Stimulated activated CD4-positive, alpha-beta T cell treated with anti-CD3 and anti-CD28 coated beads, Interleukin-4, amount 100 ng/mL, for 48 hours (primary cell): ENCODE measurements at places on chromosomes 1 and 21.

DNA sequence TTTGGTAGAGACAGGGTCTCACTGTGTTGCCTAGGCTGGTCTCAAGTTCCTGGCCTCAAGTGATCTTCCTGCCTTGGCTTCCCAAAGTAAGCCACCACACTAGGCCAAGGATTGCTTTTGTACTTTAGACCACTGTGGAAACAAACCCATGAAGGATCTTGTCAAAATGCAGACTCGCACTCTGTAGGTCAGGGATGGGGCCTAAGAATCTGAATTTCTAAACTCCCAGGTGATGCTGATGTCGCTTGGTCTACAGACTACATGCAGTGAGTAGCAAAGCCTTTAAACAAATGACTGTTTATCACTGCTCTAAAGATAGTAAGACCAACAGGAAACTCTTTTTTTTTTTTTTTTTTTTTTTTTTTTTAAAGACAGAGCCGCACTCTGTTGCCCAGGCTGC is 54.1 kb upstream of the MUTYH start:
- no peak for DNase-seq

- DNase-seq: no peak
Measured at GRCh38 chr1:75641325-75641724, 30.4 kb upstream of the SLC44A5 start.

- DNase-seq: no peak
Measured at GRCh38 chr1:72432645-72433267, 150.4 kb upstream of the NEGR1 start.

DNA sequence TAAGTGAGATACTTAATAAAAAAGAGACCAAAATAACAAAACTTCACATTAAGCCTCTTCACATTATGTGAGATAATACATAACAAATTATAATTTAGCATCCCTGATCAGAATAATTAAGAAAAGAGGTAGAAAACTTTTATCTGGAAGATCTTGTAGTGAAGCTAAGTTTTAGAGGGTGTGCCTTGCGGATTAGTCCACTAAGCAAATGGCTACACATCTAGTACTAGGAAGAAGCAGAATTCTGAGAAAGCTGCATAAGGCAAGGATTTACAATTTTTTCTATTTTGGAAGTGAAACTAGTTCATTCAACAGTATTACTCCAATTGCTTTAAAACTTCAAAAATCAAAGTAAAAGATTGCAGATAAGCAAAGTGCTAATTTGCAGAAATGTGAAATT is 3.5 kb downstream of the YOD1 start:
- DNase-seq: no peak

DNA sequence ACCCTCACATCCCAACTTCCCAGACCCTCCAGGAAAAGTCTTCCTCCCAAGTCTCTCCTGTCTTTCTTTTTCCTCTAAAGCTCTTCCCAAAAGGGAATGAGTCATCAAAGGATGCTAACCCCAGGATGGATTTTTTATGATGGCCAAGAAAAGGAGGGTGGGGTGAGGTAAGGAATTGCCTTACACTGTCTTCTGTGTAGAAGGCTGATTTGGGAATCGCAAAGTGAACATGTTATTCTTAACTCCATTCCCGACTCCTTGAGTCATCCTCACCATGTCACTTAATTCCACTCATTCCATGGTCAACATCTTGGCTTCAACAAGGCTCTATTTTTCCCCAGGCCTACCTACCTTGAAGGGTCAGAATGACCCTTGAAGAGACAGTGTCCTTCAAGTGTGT is 44.0 kb downstream of the TBX15 start:
- DNase-seq: no peak

DNA sequence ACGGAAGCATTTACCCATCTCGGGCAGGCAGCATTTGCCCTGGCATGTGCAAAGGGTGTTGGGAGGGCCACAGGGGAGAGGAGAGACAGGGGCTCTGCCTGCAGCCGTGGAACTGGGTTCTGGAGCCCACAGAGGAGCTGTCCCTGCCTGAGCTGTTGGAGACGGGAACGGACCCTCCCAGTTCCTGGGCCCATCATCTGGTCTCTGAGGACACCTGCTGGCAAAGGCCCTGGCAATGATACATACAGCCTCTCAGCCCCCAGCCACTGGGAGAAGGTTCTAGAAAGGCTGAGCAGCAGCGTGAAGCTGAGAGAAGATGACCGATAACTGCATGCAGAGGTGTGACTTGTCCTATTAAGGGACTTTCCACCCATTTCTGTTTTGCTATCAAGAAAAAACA is 31.4 kb downstream of the FAAP20 start:
- no peak for DNase-seq

DNA sequence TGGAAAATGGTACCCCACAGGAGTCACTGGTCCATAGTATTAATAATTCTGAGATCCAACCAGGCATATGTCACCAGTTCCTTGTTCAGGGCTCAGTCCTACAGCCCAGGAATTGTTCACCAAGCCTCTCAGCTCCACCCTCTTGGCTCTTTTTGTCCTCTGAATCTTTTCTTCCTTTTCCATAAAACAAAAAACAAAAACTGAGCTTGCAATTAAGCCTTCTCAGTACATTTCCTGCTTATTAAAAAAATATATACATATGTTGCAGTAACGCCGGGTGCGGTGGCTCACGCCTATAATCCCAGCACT is 23.4 kb upstream of the KIF1B start:
- DNase-seq: no peak

DNA sequence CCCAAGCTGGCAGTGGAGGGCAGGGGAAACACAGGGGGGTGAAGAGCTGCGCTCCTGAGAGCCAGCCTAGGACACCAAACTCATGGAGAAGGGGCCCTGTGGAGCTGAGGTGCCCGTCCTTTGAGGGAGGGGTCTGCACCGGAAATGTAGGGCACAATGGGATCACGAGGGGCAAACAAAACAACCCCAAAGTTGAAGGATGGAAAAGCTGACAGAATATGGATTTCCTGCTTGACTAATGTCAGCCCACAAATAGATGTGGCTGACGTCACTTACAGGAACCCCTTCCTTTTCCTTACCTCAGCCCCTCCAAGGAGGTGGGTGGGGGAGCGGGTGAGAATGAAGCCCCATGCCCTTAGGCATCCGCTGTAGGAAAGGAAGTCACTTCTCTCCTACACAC is 110.9 kb downstream of the KCNN3 start:
- peak; percentile 67 for DNase-seq

DNA sequence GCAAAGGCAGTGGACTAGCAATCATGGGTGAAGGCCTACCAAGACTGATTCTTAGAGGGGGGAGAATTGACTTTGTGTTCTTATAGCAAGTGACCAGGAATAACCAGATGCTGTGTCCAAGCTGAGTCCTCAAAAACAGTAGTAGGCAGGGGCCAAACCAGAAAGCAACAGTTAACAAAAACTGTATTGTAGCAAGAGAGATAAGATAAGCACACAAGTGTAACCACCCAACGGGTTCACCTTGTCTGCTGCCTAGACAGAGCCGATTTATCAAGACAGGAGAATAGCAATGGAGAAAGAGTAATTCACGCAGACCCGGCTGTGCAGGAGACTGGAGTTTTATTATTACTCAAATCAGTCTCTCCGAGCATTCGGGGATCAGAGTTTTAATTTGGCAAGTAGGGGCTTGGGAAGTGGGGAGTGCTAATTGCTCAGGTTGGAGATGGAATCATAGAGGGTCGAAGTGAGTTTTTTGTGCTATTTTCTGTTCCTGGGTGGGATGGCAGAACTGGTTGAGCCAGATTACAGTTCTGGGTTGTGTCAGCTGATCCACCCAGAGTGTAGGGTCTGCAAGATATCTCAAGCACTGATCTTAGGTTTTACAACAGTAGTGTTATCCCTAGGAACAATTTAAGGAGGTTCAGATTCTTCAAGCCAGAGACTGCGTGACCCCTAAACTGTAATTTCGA is 8.3 kb upstream of the CSRP1 start:
- DNase-seq: no peak

DNA sequence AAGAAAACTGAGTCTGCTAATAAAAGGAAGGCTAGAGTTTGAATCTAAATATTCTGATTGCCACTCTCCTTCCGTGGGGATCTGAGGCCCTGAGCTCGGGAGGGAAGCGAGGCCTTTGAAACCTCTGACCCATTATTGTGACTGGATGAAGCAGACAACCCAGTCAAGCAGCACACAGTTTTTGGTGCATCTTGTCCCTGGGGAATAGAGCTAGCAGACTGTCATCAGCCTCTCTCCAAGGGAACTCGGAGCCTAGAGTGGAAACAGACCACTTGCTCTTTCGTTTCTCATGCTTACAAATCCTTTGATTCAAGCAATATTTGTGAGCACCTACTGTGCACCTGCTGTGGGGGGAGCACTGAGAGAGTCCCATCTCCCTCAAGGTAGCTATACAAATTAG is 133.2 kb upstream of the KLHDC7A start:
- no peak for DNase-seq

DNA sequence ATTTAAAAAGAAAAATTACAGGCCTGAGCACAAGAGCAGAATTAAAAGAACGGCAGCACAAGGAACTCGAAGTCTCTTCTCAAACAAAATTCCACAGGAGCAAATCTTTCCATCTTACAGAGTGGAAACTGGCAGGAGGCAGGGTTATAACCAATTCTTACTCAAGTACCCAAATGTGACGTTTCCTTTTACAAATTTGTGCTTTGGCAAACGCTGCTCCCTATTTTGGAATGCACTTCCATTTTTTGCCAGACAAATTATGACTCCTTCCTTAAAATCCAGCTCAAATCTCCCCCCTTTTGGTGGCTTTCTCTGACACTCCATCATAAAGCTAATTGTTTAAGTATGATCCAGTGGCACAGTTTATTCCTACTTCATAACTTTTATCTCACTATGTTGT is 7.8 kb downstream of the ERI3 start:
- DNase-seq: no peak

DNA sequence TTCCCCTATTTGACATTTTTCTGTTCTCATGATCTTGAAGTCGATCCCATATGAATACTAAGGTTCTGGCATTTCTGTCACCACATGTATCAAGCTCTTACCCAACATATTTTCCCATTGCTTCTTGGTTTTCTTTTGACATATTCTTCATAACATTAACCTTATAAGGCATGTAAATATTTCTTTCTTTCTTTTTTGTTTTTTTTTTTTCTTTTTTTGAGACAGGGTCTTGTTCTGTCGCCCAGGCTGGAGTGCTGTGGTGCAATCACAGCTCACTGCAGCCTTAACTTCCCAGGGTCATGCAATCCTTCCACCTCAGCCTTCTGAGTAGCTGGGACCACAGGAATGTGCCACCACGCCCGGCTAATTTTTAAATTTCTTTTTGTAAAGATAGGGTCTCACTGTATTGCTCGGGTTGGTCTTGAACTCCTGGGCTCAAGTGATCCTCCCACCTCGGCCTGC is 33.1 kb upstream of the ERRFI1 start:
- DNase-seq: no peak

GRCh38 chr21:27291006-27291405 is 324.1 kb upstream of the ADAMTS5 start:
- DNase-seq: no peak

GRCh38 chr1:170545476-170545875 is 13.5 kb downstream of the GORAB start:
- DNase-seq: no peak

- no peak for DNase-seq
Measured at GRCh38 chr1:239662950-239663349, 276.6 kb downstream of the CHRM3 start.

- DNase-seq: no peak
Measured at GRCh38 chr1:26690576-26691031, 5.2 kb upstream of the ARID1A start.

- DNase-seq: no peak
Measured at GRCh38 chr1:2340086-2340917, 51.1 kb downstream of the MORN1 start.

DNA sequence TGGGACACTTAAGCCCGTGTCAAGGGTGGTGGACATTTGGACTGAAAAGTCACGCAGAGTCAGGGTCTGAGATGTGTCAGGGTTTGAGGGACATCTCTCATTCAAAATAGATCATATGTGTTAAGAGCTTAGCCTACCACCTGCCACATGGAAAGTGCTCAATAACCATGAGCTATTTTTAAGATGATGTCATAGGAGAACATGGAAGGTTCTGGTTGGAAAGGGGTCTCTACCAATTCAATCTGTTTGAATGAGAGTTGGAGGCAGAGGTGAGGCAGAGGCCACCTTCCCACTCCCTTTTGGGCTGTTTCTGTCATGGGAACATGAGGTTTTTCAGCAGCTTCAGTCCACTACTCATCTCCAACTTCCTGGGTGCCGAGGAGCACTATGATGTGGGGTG is 239.9 kb downstream of the GRIK3 start:
- no peak for DNase-seq

DNA sequence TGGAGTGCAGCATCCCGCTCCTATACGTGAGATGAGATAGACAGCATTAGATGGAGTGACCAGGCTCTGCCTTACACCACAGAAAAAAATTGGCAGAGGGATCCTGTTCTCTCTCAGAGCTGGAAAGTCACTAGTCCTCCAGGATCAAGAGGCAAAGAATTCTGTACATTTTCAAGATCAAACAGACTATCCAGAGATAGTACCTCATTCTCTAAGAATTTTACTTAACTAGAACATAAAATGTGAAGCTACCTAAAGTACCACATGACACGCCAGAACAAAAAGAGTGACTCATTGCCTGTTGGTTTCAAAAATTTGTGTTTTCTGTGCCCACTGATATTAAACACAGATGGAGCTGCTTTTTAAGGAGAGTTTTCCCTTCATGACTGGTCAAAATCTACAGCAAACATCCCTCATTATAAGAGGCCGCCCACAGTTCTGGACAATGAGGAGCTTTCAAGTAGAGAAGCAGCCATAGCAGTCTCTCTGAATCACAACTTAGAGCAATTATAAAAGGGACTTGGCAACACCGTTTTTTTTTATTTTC is 32.3 kb downstream of the CD160 start:
- DNase-seq: no peak

DNA sequence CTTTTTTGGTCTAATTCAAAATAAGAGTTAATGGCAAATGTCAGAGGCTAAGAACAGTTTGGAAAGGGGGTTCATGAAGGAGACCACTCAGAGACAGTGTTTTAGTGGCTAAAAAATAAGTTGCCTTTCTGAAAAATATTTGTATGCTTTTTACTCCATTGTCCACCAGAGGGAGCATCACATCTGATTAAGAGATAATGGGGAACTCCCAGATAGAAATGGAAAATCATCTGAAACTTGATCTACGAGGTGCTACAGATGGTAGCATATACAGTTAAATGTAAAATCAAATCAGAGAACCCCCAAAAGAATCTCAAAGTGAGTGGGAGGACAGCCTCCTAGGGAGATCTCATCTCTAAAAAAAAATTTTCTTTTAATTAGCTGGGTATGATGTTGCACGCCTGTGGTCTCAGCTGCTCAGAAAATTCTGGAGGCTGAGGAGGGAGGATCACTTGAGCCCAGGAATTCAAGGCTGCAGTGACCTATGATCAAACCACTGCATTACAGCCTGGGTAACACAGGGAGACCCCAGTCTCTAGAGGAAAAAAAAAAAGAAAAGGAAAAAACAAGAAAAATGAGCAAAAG is 9.7 kb downstream of the SMYD3 start:
- no peak for DNase-seq

- DNase-seq: no peak
Measured at GRCh38 chr1:214621236-214621635, 18.2 kb downstream of the CENPF start.

- no peak for DNase-seq
Measured at GRCh38 chr1:54109129-54110090, 43.4 kb downstream of the CDCP2 start.

GRCh38 chr1:202586018-202586821 is 124.0 kb downstream of the SYT2 start:
- DNase-seq: no peak

- DNase-seq: no peak
Measured at GRCh38 chr1:236124965-236125364, 17.4 kb upstream of the GPR137B start.

GRCh38 chr21:35537604-35538003 is 488.5 kb upstream of the RUNX1 start:
- no peak for DNase-seq

GRCh38 chr1:53600001-53600400 is 139.0 kb downstream of the GLIS1 start:
- no peak for DNase-seq
